ENCODE measurements at places on chromosomes 13 and 19. TPM values are rescaled to one million over a fixed set of nuclear protein-coding genes. Genes with fewer than 3 reads are reported as not detected.
A peak's percentile ranks its signal among the peaks of the same experiment; 100 is the strongest.

GRCh38 chr13:49248622-49249002, 887 bp downstream of the CDADC1 start:
- peaks cover 16% of the 10 kb centered on the region for H3K27me3 ChIP-seq
- peak overlapping the region; percentile 97 for H3K4me3 ChIP-seq
- peaks cover 49% of the 10 kb centered on the region for H3K4me1 ChIP-seq
- peak overlapping the region; percentile 90 for H3K27ac ChIP-seq
- no peak for DNase-seq

DNA sequence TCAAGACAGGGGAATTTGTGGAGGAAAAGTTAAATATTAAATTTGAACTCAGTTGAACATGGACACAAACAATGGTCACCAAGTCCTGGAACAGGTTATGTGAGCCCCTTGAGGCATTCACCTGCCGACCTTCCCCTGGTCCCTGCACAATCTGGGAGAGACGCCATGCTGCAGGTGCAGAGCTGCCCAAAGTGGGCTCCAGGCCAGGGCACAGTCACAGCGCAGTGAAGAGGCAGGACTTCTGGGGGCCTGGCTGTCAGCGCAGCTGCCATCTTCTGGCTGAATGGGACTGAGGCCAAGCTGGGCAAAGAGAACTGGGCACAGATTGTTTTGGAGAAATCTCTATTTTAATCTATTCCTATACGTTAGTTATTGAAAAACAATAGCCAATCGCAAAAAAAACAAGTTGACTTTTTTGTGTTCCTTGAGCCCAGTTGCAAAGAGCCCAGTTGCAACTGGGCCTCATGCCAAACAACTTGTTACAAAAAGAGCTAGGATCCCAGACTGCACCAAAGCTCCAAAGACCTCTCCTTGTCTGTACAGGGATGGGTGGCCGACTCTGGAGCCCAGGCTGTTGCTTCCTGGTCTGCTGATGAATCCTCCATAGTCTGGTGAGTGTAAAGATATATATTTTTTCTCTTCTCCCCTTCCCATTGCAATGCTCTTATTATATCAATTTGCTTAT, 1.2 kb upstream of the ZNF626 start:
- no peak overlapping the region for H3K4me3 ChIP-seq
- peaks cover 56% of the 10 kb centered on the region for H3K36me3 ChIP-seq
- peaks cover 23% of the 10 kb centered on the region for H3K4me1 ChIP-seq
- no peaks in the 10 kb centered on the region for H3K27me3 ChIP-seq
- no peak for DNase-seq

Gene LILRA5
- total RNA-seq = not detected

Gene SLC10A2
- not detected for total RNA-seq

GRCh38 chr13:69477451-69477850, 630.2 kb upstream of the ATXN8OS start:
- no peak overlapping the region for H3K27ac ChIP-seq
- H3K27me3 ChIP-seq = no peaks in the 10 kb centered on the region
- H3K4me1 ChIP-seq = no peaks in the 10 kb centered on the region
- no peaks in the 10 kb centered on the region for H3K36me3 ChIP-seq

GRCh38 chr19:15437355-15438123, 12.2 kb downstream of the WIZ start:
- peaks cover 2% of the 10 kb centered on the region for H3K36me3 ChIP-seq
- H3K4me3 ChIP-seq = no peak overlapping the region

DNA sequence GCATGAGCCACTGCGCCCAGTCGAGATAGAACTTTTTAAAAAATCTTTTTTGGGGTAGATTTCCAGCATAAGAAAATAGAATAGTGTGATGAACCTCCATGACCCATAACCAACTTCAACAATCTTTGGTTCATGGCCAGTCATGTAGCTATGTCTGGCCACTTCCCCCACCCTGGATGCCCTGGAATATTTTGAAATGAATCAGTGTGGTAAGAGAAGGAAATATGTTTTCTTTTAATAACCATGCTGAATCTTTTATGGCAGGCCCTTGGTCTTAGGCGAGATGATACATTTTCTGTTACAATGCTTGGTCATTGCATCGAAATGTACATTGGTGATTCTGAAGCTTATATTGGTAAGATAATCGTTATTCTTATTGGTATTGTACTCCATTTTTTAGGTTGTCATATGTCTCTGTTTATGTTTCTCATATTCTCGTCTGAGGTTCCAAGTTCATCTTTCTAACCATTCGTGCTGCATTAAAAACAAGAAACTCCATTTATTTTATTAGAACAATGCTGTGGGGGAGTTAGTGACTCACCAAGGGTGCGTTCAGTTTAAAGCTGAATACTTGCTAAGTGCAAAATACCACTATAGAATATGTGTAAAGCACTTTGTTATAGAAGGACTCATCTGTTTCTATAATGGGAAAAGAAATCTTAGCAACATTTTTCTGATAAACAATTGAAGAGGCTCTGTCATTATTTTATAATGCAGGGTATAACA, 16.4 kb upstream of the UPF3A start:
- H3K27me3 ChIP-seq = no peaks in the 10 kb centered on the region
- no peak for DNase-seq
- peaks cover 77% of the 10 kb centered on the region for H3K4me1 ChIP-seq
- no peak overlapping the region for H3K4me3 ChIP-seq
- H3K27ac ChIP-seq = peak overlapping the region; percentile 27
- H3K36me3 ChIP-seq = peaks cover 83% of the 10 kb centered on the region

- H3K4me1 ChIP-seq = no peaks in the 10 kb centered on the region
- no peaks in the 10 kb centered on the region for H3K36me3 ChIP-seq
- DNase-seq = no peak
- no peak overlapping the region for H3K4me3 ChIP-seq
- H3K27me3 ChIP-seq = no peaks in the 10 kb centered on the region
- no peak overlapping the region for H3K27ac ChIP-seq
Measured at GRCh38 chr13:105037110-105037509, 1498.4 kb downstream of the EFNB2 start.

GRCh38 chr19:37114001-37114400, 35.8 kb downstream of the ZNF420 start:
- no peak for DNase-seq

- H3K4me1 ChIP-seq = no peaks in the 10 kb centered on the region
- no peak overlapping the region for H3K4me3 ChIP-seq
- no peaks in the 10 kb centered on the region for H3K36me3 ChIP-seq
- H3K27me3 ChIP-seq = no peaks in the 10 kb centered on the region
Measured at GRCh38 chr13:71643448-71643860, 223.6 kb downstream of the DACH1 start.

GRCh38 chr19:58554494-58555368, at the start of gene CHMP2A:
CHMP2A (minus strand) TSS chr19:58555105; CDS start chr19:58554212, 893 bp downstream.
- peak within 1 kb of the TSS; percentile 97 for H3K4me3 ChIP-seq
- peaks cover 61% of the 10 kb centered on the region for H3K4me1 ChIP-seq
- peak; percentile 98 for DNase-seq
- H3K27me3 ChIP-seq = no peaks in the 10 kb centered on the region
- peak within 1 kb of the TSS; percentile 96 for H3K27ac ChIP-seq

DNA sequence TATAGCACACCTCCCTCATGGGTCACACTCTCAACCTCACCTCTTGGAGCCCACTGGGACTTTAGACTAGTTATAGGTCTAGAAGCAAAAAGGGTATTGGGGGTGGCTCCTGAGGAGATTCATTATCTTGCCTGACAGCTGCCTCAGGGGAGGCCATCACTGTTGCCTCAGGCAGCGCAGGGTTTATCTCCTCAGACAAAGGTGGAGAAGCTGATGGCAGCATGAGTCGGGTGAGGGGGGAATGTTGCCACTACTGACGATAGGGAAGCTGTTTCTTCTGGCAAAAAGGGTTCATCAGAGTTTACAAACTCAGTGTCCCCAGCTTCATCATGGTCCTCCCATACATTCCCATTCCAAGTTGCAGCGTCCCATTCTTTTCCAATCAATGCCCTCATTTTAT, 562.4 kb downstream of the IRS2 start:
- no peaks in the 10 kb centered on the region for H3K27me3 ChIP-seq
- H3K27ac ChIP-seq = no peak overlapping the region
- no peak for DNase-seq
- no peaks in the 10 kb centered on the region for H3K4me1 ChIP-seq
- H3K36me3 ChIP-seq = no peaks in the 10 kb centered on the region
- H3K4me3 ChIP-seq = no peak overlapping the region

DNA sequence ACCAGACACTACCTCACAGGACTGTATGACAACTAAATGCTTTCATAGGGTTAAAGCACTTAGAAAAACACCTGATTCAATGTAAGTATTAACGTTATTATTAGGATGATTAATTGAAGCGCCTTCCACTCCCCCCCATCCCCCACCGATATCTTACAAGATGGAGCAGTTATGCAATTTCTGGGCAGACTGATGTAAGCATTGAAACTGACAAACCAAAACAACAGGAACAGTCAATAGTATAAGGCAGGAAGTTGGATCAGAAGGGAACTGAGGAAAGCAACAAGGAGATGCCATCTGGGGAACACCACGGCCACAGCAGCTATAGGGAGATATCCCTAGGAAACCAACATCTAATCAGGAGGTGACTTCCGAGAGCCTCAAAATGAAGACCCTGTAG, 3.8 kb downstream of the LCP1 start:
- H3K27me3 ChIP-seq = no peaks in the 10 kb centered on the region
- peaks cover 62% of the 10 kb centered on the region for H3K4me1 ChIP-seq
- H3K36me3 ChIP-seq = peaks cover 79% of the 10 kb centered on the region
- peak overlapping the region; percentile 96 for H3K4me3 ChIP-seq
- no peak for DNase-seq

DNA sequence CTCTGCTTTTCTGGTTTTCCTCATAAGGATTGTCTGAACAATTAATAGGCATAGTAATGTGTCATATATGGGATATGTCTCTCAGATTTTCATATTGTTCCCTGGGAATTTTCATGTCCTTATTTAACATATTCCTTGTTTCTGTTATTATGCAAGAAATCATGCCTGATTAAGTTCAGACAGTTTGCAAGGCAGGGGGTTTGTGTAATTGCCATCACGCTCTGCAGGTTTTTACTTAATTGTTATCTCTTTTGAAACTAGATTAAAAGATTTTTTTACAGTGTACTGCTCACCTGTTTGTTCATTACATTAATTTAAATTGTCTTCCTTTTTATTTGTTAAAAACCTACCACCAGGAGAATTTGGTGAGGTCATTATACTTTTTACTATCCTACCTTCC, 1253.2 kb upstream of the PRR20A start:
- DNase-seq = no peak
- H3K27ac ChIP-seq = no peak overlapping the region
- H3K4me3 ChIP-seq = no peak overlapping the region
- no peaks in the 10 kb centered on the region for H3K27me3 ChIP-seq

GRCh38 chr13:61142506-61142905, 273.1 kb downstream of the PCDH20 start:
- H3K4me3 ChIP-seq = no peak overlapping the region
- H3K27ac ChIP-seq = no peak overlapping the region
- no peak for DNase-seq
- H3K4me1 ChIP-seq = no peaks in the 10 kb centered on the region
- no peaks in the 10 kb centered on the region for H3K27me3 ChIP-seq

- no peak overlapping the region for H3K27ac ChIP-seq
- peaks cover 11% of the 10 kb centered on the region for H3K4me1 ChIP-seq
- DNase-seq = no peak
- H3K27me3 ChIP-seq = no peaks in the 10 kb centered on the region
Measured at GRCh38 chr19:44585371-44586133, 27.8 kb upstream of the IGSF23 start.

Gene NTN5
- 1.1 TPM for total RNA-seq

Gene SRRM5
- total RNA-seq = 0.45 TPM

DNA sequence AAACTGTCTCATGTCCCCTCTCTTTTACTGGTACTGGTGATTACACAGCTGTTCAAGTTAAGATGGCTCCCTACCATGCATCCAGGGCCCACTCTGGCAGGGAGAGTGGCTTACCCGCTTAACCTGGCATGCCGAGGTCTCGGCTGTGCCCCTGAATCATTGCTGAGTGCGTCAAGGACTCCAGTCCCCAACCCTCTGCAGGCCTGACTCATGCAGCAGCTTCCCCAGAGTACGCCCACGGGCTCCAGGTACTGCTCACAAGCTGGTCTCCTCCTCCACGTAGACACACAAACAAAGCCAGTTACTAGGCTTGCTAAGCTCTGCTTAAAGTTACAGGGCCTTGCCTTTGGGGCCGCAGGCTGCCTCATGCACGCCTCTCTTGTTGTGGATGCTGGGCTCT, 447.4 kb downstream of the COG6 start:
- H3K4me1 ChIP-seq = peaks cover 26% of the 10 kb centered on the region
- H3K4me3 ChIP-seq = no peak overlapping the region
- peak overlapping the region; percentile 67 for H3K27ac ChIP-seq
- peaks cover 10% of the 10 kb centered on the region for H3K36me3 ChIP-seq
- H3K27me3 ChIP-seq = no peaks in the 10 kb centered on the region

DNA sequence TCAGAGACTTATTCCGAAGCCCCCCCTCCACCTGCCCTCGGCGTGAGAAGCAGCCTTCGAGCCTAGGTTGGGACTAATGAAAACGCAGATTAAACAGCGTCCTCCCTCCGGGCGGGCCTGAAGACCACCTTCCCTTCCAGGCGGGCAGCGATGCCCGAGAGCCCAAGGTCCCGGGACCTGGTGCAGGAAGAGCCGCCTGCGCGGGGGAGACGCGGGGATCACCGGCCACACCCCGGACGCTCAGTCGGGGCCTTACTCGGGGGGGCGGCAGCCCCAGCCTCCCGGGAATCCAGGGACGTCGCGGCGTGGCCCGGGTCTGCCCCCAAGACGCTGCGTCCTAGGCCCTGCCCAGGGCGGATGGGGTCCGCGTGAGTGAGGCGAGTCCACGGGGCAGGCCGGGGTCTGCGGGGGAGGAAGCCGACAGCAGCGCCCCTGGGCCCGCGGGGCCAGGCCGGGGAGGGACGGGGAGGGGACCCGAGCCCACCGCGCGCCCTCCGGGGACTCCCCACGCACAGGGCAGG, 33.3 kb upstream of the SPACA7 start:
- H3K4me1 ChIP-seq = no peaks in the 10 kb centered on the region
- no peak overlapping the region for H3K4me3 ChIP-seq
- H3K36me3 ChIP-seq = no peaks in the 10 kb centered on the region
- H3K27me3 ChIP-seq = peaks cover 28% of the 10 kb centered on the region

GRCh38 chr19:1853295-1854038, 5.2 kb upstream of the REXO1 start:
- peak overlapping the region; percentile 91 for H3K27ac ChIP-seq
- no peaks in the 10 kb centered on the region for H3K27me3 ChIP-seq
- H3K4me3 ChIP-seq = peak overlapping the region; percentile 31
- H3K4me1 ChIP-seq = peaks cover 60% of the 10 kb centered on the region

Gene ADGRE2
- total RNA-seq = 0.73 TPM

DNA sequence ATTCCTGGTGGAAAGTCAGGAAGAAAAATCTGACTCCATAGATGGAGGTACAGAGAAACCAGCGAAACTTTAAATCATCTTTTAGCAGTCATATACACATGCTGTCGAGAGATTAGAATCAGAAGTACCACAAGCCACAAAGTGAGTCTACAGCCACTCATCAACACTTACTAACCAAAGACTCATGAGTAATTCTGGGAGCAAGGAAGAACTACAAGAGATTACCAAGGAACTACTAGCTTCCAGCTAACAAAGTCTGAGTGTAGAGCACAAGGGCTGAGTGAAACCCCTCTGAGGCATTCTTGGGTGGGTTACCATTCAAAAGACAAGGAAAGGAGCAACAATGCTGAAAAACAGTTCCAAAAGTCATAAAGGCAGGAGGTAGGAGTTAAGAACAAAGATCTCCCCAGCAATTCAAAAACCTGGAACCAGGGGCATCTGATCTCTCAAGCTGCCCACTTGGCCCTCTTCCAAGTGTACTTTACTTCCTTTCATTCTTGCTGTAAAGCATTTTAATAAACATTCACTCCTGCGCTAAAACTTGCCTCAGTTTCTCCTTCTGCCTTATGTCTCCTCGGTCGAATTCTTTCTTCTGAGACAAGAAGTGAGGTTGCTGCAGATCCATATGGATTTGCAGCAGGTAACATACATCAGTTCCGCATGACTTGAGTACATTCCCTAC, 13.0 kb downstream of the RBM26 start:
- peak overlapping the region; percentile 50 for H3K27ac ChIP-seq
- no peaks in the 10 kb centered on the region for H3K27me3 ChIP-seq
- peaks cover 35% of the 10 kb centered on the region for H3K36me3 ChIP-seq
- peaks cover 46% of the 10 kb centered on the region for H3K4me1 ChIP-seq
